ENCODE measurements at places on chromosomes 12 and 14.
A peak's percentile ranks its signal among the peaks of the same experiment; 100 is the strongest.

GRCh38 chr12:123602651-123603195 is 824 bp downstream of the DDX55 start:
- no peak for DNase-seq

DNA sequence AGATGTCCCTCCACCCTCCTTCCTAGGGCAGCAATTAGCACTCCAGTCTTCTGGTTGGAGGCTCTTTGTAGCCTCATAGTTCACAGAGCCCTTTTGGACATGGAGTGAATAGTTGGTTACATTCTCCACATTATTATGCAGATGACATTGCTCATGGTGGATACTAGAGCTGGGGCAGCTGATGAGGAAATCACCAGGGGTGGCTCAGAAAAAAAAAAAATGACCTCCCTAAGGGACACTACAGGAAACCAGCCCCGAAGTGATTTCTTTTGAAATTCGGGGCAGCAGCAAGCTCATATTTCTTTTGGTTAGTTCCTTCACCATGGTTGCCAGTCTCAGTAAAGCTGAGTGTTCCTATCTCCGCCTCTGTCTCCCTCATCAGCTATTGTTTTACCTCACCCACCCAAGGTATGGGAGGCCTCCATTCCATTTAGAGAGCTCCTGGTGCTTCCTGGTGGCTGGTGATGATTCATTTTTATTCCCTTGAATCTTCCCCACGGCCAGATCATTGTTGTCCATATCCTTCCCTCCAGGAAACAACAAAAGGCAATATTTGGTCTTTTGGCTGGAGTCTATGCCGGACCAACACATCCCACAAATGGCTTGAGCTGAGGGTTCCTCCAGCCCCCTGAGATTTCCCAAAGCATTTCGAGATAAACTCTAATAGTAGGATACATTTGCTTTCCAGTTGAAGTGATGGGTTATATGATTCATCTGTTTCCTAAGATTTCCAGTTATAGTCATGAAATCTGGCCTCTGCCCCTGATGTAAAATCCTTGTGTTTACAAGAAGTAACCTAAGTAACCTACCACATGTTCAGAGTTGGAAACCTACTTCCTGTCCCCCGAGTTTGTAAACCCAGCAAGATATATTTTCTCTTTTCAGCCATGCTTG is 56.2 kb upstream of the NID2 start:
- no peak for DNase-seq

DNA sequence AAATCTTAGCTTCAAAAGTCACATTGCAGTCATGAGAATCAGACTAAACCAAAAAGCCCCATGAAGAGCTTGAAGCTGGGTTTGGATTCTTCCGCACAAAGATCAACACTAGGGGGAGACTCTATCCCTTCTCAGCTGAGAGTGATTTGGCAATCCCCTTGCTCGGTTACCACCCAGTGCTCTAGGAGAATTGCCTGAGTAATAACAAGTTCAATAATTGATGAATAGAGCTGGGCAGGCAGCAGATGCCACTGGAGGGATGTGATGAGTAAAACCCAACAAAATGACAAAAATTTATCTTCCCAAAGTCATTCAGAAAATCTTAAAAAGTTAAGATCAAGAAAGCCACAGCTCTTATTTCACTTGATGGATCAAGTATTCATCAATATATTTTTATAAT is 185.6 kb upstream of the ARID2 start:
- no peak for DNase-seq

GRCh38 chr14:47186486-47186885 is 488.9 kb downstream of the MDGA2 start:
- no peak for DNase-seq

DNA sequence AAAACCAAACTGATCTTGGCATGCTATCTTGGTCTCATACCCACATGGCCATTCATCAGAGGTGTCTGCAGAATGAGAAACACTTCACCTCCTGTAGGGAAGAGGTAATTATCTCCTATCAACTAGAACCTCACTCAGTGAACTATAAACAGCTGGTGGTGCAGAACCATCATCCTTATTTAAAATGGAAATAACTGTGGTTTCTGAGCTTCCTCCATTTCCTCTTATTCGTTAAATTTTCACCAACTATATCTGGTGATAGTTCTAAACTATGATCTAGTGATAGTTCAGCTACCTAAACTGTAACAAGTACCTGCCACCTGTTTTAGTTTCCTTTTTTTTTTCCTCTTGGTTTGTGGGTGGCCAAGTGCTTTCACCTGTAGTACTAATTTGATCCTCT is 218.5 kb downstream of the FUT8 start:
- DNase-seq, result no peak

- no peak for DNase-seq
Observed at GRCh38 chr12:91732086-91732485, 413.6 kb downstream of the BTG1 start.

DNA sequence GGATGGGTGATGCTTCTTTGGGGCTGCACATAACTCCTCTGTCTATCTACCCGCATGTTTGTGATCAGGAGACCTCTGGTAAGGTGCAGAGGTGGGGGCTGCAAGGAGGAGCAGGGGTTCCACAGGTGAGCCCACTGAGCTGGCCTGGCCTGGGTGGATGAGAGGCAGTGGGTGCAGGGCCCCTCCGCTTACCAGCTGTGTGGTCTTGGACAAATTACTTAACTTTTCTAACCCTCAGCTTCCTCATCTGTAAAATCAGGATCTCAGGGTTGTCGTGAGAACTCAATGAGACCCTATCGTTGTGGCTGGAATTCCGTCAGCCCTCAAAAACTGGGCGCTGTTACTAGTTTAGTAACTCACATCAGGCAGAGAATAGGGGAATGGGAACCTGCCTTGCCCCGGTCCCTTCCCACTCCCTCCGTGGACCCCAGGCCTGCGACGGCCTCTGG is 7.5 kb downstream of the PTPN6 start:
- DNase-seq, result peak; percentile 62

GRCh38 chr14:101369194-101369915 is 191.9 kb upstream of the DIO3 start:
- peak; percentile 63 for DNase-seq

DNA sequence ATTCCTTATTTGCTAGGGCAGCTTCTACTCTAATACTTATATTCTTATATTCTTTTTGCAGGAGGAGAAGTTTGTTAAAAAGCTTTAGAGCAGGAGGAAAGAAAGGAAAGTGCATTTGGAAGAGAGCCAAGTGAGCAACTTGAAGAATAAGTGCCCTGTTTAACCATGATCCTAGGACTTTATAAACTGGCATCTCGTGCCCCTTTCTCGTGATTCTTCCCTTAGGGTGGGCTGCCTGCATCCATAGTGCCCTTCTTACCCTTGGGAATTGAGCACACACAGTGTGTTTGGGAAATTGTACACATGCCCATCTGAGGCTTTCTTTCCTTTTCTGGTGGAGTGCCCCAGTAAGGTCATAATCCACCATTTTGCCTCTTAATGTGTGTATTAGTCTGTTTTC is 141.9 kb downstream of the NUBPL start:
- DNase-seq, result no peak

DNA sequence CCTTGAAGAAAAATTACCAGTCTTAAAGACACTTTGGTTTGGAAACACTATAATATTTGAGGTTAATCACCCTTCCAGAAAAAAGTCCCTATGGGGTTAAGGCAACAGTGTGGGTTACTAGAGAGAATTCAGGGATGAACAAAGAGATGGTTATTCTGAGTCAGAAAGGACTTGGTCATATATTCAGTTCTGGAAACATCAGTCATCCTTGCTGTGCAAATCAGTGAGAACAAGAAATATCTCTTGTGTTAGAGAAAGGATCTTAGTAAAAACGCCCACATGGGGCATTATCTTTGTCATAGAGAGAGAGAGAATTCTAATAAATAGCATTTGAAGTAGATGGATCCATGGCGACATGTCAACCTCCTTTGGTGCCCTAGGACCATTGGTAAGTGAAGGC is 59.4 kb upstream of the E2F7 start:
- DNase-seq, result no peak

GRCh38 chr14:31950764-31951637 is 126.1 kb upstream of the ARHGAP5 start:
- no peak for DNase-seq

GRCh38 chr14:102772781-102773570 is 4.3 kb upstream of the TRAF3 start:
- no peak for DNase-seq

DNA sequence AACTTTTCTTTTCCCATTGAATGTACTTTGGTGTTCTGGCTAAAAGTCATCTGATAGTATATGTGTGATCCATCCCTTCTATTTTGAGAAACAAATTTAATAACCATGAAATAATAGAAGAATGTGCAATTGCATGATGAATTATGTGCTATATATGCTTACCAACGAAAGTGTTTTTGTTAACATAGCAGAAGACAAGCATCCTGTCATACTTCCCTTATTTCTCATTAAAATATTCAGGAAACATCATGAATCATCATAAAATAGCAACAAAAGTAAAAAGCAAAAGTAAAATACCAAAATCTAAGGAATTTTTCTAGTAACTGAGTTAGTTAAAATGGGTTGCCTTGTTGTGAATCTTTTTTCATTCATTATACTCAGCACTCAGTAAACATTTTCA is 409.0 kb upstream of the PDE3A start:
- DNase-seq, result no peak

GRCh38 chr14:75283833-75284563 is 5.4 kb downstream of the FOS start:
- DNase-seq, result peak; percentile 84
